Memory B cell (primary cell): ENCODE measurements at places on chromosomes 1 and 21.
A peak's percentile ranks its signal among the peaks of the same experiment; 100 is the strongest.

DNA sequence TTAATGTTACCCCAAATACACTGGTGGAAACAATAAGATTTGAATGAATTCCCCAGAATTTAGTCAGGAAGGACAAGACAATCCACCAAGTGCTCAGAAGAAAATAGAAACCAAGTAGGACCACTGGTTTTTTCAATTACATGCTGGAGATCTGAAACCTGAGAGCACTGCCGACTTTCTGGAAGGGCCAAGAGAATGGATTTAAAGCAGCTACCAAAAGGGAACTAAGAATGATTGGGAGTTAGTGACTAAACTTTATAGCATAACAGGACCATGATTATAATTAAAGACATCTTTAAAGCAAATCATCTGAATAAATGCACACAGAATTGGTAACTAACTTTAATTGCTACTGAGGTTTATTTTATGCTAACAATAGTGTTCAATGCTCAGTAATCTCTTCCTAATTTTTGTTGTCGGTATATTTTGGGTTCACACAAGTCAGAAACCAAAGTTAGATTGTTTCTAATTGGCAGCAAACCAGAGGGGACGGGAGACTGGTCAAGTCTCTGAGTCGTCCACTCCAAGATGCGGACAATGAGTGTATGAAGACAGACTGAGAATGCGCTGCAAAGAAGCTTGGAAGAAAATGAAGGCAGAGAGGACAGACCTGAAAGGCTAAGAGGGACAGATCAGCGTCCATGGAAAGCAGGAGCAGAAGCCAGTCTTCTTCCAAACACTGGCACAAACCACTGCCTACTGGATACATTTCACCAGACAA is 2.3 kb upstream of the RGS13 start:
- H3K36me3 ChIP-seq, result no peaks in the 10 kb centered on the region
- peaks cover 19% of the 10 kb centered on the region for H3K27me3 ChIP-seq
- H3K27ac ChIP-seq, result no peak overlapping the region
- H3K4me1 ChIP-seq, result peaks cover 5% of the 10 kb centered on the region
- no peak overlapping the region for H3K4me3 ChIP-seq
- no peak for DNase-seq

- no peaks in the 10 kb centered on the region for H3K36me3 ChIP-seq
- peaks cover 1% of the 10 kb centered on the region for H3K27me3 ChIP-seq
- H3K27ac ChIP-seq, result no peak overlapping the region
- DNase-seq, result no peak
Measured at GRCh38 chr21:37032293-37032692, 25.8 kb downstream of the RIPPLY3 start.

- H3K36me3 ChIP-seq, result peaks cover 2% of the 10 kb centered on the region
- no peak for DNase-seq
- no peak overlapping the region for H3K4me3 ChIP-seq
- H3K27ac ChIP-seq, result no peak overlapping the region
- H3K4me1 ChIP-seq, result no peaks in the 10 kb centered on the region
Measured at GRCh38 chr1:102783487-102783886, 324.8 kb downstream of the COL11A1 start.

- H3K4me3 ChIP-seq, result no peak overlapping the region
- H3K36me3 ChIP-seq, result no peaks in the 10 kb centered on the region
- no peaks in the 10 kb centered on the region for H3K4me1 ChIP-seq
Measured at GRCh38 chr21:24759348-24760075, 847.8 kb downstream of the MRPL39 start.

DNA sequence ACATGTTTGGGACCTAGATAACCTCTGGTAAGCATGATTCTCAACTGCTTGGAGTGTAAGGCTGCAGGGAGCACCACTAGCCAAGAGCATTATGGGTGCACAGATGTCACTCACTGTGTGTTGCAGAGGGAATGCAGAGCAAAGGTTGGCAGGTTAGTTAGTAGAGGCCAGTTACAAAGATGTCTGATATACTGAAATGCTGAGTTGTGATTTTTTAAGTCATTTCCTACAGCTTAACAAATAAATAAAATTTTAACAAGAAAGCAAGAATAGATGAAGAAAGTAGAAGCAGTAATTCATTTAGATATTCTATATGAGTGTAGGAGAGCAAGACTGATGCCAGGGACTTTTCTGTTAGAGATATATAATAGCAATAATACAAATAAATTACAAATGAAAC is 64.8 kb downstream of the MARK1 start:
- no peak overlapping the region for H3K27ac ChIP-seq
- H3K27me3 ChIP-seq, result peaks cover 5% of the 10 kb centered on the region
- H3K36me3 ChIP-seq, result peaks cover 2% of the 10 kb centered on the region
- DNase-seq, result no peak
- no peak overlapping the region for H3K4me3 ChIP-seq

- no peaks in the 10 kb centered on the region for H3K27me3 ChIP-seq
- peak; percentile 46 for DNase-seq
- H3K36me3 ChIP-seq, result peaks cover 11% of the 10 kb centered on the region
- peaks cover 34% of the 10 kb centered on the region for H3K4me1 ChIP-seq
- H3K4me3 ChIP-seq, result peak overlapping the region; percentile 59
- H3K27ac ChIP-seq, result peak overlapping the region; percentile 76
Measured at GRCh38 chr21:44304877-44305293, 5.0 kb downstream of the PFKL start.

DNA sequence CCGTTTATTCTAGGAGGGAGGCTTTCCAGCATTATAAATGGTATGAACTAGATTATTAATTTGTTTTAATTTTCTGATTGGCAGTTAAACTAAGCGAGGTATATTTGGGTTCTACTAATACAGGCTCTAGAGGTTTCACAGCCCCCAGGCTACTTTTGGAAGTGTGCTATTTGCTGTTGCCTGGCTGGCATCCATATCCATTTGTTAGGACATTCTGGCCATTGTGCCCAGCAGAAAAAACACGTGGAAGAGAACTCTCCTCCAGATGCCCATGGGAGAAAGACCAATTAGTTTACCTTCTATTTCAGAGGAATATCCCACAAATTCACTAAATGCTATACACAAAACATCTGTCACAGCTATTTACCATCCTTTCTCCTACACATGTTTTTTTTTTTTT is 29.3 kb downstream of the MACO1 start:
- no peak overlapping the region for H3K4me3 ChIP-seq
- H3K4me1 ChIP-seq, result peaks cover 3% of the 10 kb centered on the region
- DNase-seq, result no peak
- no peaks in the 10 kb centered on the region for H3K27me3 ChIP-seq

GRCh38 chr1:162040001-162040400 is 16.3 kb upstream of the OLFML2B start:
- H3K27ac ChIP-seq, result no peak overlapping the region
- peaks cover 10% of the 10 kb centered on the region for H3K27me3 ChIP-seq
- no peak overlapping the region for H3K4me3 ChIP-seq
- H3K4me1 ChIP-seq, result no peaks in the 10 kb centered on the region
- H3K36me3 ChIP-seq, result peaks cover 5% of the 10 kb centered on the region

- H3K27me3 ChIP-seq, result peaks cover 32% of the 10 kb centered on the region
- no peaks in the 10 kb centered on the region for H3K4me1 ChIP-seq
- no peak for DNase-seq
- no peak overlapping the region for H3K27ac ChIP-seq
- H3K4me3 ChIP-seq, result no peak overlapping the region
- no peaks in the 10 kb centered on the region for H3K36me3 ChIP-seq
Measured at GRCh38 chr1:11461531-11462137, 17.3 kb upstream of the DISP3 start.

DNA sequence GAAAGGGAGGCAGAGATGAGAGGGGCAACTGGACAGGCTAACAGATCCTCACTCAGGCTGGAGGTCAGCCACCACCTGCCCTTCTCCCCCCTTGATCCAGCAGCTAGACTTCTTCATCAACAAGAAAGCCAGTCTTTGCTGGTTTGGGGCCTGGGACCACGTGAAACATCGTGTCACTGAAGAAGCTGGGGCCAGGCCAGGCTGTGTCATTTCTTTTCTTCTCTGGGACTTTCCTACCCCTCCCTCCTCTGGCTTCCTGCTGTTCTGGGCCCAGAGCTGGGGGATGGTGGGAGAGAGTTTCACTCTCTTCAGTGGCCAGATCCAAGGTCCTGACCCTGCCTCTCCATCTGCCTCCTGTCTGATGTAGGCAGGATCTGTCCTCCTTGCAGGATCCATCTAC is 18.1 kb upstream of the SLC26A9 start:
- DNase-seq, result no peak
- H3K27ac ChIP-seq, result no peak overlapping the region
- H3K4me1 ChIP-seq, result no peaks in the 10 kb centered on the region
- H3K4me3 ChIP-seq, result no peak overlapping the region

- H3K4me1 ChIP-seq, result no peaks in the 10 kb centered on the region
- no peaks in the 10 kb centered on the region for H3K36me3 ChIP-seq
- no peak for DNase-seq
Measured at GRCh38 chr1:181986907-181987305, 74.6 kb downstream of the ZNF648 start.

DNA sequence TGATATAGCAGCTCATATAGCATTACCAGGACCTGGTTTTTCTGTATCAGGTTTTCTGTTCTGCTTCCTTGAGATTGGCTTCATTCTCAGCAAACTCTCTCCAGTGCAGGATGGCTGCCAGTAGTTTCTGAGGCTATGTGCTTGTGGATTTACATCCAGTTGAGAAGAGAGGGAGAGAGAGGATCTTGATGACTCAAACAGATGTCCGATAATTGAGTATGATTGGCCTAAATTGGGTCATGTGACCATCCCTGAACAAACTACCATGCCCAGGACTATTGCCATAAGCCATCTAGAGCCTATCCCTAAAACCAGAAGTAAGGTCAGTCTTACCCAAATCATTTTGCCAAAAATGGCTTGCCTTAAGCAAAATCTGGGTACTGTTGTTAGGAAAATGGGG is 18.1 kb upstream of the PSMA5 start:
- no peaks in the 10 kb centered on the region for H3K4me1 ChIP-seq
- no peak overlapping the region for H3K4me3 ChIP-seq
- DNase-seq, result no peak
- H3K27ac ChIP-seq, result no peak overlapping the region
- no peaks in the 10 kb centered on the region for H3K36me3 ChIP-seq

GRCh38 chr1:57752843-57753242 is 329.0 kb upstream of the DAB1 start:
- no peaks in the 10 kb centered on the region for H3K36me3 ChIP-seq
- DNase-seq, result no peak
- H3K4me1 ChIP-seq, result no peaks in the 10 kb centered on the region
- no peak overlapping the region for H3K4me3 ChIP-seq
- peaks cover 7% of the 10 kb centered on the region for H3K27me3 ChIP-seq

DNA sequence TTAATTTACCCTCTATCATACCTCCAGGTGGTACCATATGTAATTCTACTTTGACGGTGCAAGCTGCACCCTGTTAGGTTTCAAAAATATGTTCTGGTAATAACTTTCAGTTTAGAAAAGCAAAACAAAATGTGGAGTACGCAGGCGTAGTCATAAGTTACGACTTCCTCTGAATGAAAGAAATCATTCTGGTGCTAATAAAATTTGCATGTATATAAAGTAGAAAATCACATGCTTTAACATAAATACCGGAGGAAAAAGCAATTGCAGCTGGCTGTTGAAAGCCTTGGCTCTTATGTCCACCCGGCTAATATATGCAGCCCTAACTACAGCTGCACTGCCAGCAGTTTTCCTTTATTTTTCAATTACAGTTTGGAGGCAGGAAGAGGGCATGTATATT is 65.2 kb upstream of the TMPRSS15 start:
- H3K4me1 ChIP-seq, result no peaks in the 10 kb centered on the region
- no peaks in the 10 kb centered on the region for H3K36me3 ChIP-seq
- H3K27ac ChIP-seq, result peak overlapping the region; percentile 48
- peak overlapping the region; percentile 61 for H3K4me3 ChIP-seq
- H3K27me3 ChIP-seq, result no peaks in the 10 kb centered on the region

DNA sequence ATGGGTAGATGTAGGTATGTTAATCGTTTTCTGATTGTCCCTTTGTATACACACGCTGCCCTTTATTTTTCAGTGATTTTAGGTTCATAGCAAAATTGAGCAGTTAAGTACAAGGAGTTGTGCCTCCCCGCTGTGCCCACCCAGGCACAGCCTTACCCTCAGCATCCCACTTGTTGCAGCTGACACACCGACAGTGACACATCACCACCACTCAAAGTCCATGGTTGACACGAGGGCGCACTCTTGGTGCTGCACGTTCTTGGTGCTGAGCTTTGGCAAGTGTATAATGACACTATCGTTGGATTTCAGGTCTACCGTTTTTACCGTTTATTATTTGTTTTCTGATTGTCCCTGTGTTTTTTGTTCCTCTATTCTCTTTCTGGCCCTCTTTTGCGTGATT is 15.6 kb downstream of the C1orf159 start:
- H3K27ac ChIP-seq, result no peak overlapping the region
- no peaks in the 10 kb centered on the region for H3K27me3 ChIP-seq
- H3K4me1 ChIP-seq, result peaks cover 5% of the 10 kb centered on the region
- no peak for DNase-seq

GRCh38 chr1:14037101-14037847 is 337.3 kb downstream of the PRDM2 start:
- no peak overlapping the region for H3K4me3 ChIP-seq
- H3K27ac ChIP-seq, result no peak overlapping the region
- peaks cover 9% of the 10 kb centered on the region for H3K27me3 ChIP-seq
- no peaks in the 10 kb centered on the region for H3K4me1 ChIP-seq
- H3K36me3 ChIP-seq, result no peaks in the 10 kb centered on the region

DNA sequence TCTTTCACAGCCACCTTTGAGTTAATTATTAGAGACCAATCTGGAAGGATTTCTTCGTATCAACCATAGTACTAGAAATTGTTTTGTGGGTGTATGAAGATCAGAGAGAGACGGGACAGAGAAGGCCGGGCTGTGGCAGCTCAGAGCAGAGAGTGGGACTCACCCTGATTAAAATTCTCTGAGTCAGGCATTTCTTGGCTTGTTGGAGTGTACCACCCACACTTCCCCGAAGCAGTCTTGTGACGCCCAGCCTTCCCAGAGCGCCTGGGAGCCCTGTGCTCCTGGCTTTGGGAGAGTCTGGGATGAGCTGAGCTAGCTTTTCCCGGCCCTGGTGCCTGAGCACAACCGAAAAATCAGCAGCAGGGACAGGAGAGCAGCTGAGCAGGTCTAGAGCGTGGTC is 19.4 kb downstream of the PLEKHM2 start:
- H3K4me3 ChIP-seq, result no peak overlapping the region
- DNase-seq, result no peak
- no peak overlapping the region for H3K27ac ChIP-seq

DNA sequence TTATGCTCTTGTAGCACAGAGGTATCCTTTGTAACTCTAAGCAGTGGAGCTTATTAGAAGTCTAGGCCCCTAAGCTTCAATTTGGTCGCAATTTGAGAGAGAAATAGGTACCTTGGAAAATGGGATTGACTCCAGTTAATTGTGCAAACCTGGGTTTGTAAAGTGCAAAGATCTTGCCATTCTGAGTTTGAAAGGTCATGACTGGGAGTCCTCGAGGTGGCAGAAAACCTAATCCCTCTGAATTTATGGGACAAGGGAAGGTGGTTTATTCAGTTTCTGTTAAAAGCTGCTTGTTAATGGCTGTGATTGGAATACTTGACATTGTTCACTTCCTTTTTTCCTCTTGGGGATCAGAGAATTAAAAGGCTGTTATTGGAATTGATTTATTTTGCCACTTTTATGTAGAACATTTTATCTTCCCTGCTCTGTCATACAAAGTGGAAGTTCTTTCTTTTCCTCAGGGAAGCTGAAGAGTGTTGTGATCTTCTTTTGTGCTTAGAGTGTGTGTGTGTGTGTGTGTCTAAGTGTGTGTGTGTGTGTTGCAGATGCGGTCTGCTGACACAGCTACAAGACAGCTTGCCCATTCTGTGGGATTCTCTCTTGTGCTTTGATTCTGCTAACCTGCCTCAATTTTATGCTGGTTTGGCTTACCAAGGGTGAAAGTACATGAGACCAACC is 144.5 kb downstream of the SPATA46 start:
- no peak overlapping the region for H3K27ac ChIP-seq
- H3K4me3 ChIP-seq, result no peak overlapping the region
- H3K27me3 ChIP-seq, result peaks cover 3% of the 10 kb centered on the region
- peaks cover 11% of the 10 kb centered on the region for H3K4me1 ChIP-seq
